ENCODE measurements at places on chromosomes 16 and 17.

- DNase-seq, result peak; percentile 48
Measured at GRCh38 chr17:1779571-1780131, 17.8 kb downstream of the SERPINF1 start.

GRCh38 chr16:88784856-88785105 lies 239 bp downstream of the PIEZO1 start:
- peak; percentile 52 for DNase-seq

- no peak for DNase-seq
Measured at GRCh38 chr16:27407133-27407532, 5.2 kb downstream of the IL21R start.

GRCh38 chr17:20916383-20916782 lies 126.4 kb downstream of the USP22 start:
- DNase-seq, result no peak

- DNase-seq, result no peak
Measured at GRCh38 chr16:57516176-57516725, 20.1 kb downstream of the CCDC102A start.

- no peak for DNase-seq
Measured at GRCh38 chr17:40014375-40014980, 762 bp upstream of the CSF3 start.

DNA sequence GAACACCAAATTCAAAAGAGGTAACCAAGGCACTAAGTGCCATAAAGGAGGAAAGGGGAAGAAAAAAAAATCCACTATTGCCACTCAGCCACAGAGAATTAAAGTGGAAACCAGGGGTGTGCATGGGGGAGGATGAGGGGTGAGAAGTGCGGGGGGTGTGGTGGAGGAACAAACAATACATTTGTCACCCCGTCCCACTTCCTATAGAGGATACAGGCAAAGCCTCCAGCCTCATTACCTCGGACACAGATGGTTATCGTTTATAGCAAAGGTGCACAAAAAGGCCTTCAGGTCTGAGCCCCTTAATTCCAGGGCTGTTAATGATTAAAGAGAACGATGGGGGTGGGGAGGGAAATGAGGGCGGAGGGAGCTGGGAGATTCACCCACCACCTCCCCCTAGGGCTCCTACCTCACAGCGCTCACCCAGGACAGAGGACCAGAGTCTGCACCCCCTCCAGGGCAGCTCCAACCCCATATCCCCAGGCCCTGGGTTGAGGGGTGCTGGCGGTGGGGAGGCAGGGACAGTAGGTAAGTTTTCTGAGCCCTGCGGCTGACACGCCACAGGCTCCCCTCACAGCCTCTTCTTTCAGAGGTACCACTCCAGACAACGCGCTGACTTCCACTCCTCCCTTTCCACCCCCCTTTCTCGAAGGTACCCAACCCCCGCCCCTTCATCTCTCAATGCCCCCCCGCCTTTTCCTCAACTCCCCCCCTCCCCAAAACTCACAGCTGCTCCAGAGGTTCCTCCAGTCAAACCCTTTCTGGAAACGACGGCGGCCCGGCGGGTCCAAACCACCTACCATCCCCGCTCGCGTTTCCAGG lies 470 bp downstream of the DCUN1D3 start:
- DNase-seq, result peak; percentile 48

DNA sequence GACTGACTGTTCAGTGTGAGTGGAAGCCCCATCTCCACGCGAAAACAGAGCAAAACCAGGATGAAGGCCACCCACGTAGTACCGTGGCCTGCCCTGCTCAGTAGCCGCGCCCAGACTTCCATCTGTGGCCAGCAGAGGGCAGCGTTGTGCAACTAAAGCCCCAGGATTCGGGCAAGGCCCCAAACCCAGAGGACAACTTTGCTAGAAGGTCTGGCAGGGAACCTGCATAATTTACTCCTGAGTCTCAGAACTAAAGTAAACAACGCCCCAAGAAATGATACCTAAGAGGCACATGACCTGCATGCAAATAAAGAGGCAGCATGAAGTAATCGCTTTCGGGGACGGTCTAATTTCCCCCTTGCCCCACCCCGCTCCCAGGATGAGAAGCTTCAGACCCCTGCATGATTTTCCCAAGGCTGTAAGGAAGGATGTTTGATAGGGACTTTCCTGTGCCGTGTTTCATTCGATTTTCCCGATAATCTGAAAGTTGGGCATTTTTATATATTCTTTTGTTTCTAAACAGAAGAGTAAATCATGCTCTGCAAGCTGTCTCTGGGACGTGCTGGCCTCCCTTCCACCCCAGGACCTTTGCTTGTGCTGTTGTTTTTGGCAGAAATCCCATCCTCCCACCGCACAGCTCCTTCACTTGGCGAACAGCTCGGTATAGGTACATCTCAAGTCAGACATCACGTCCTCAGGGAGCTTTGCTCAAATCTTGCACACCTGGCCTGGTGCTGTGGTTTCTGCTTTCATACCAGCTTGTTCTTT lies 18.6 kb downstream of the HSBP1 start:
- DNase-seq, result peak; percentile 65

GRCh38 chr16:69131839-69132423 lies 457 bp downstream of the CHTF8 start:
- DNase-seq, result peak; percentile 71

GRCh38 chr17:30000755-30001257 lies 59.4 kb downstream of the EFCAB5 start:
- DNase-seq, result no peak

- no peak for DNase-seq
Measured at GRCh38 chr16:13478991-13479390, 441.0 kb upstream of the ERCC4 start.

DNA sequence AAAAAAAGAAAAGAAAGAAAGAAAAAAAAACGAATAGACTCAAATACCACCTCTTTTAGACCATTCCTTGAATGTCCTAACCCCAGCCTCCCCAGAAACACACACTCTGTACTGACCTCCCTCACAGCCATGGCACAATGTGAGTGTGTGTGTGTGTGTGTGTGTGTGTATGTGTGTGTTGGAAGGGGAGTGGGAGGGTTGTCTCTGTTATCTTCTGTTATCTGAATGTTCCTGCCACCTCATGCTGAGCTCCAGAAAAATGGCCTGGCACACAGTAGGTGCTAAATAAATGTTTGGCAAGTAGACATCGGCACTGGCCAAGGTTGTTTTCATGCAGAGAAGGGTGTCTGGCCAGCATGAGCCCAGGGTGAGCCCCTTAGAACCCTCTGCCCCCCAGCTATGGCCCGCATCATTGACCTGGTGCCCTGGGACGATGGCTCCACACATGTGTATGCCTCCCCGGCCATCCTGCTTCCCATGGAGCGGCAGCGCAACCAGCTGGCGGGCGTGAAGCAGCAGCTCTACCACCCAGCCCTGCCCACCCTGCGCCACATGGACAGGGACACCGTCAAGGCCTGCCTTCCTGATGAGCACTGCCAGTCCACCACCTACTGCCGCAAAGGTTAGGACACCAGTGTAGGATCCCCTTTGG lies 6.6 kb upstream of the CNGB1 start:
- DNase-seq, result no peak

DNA sequence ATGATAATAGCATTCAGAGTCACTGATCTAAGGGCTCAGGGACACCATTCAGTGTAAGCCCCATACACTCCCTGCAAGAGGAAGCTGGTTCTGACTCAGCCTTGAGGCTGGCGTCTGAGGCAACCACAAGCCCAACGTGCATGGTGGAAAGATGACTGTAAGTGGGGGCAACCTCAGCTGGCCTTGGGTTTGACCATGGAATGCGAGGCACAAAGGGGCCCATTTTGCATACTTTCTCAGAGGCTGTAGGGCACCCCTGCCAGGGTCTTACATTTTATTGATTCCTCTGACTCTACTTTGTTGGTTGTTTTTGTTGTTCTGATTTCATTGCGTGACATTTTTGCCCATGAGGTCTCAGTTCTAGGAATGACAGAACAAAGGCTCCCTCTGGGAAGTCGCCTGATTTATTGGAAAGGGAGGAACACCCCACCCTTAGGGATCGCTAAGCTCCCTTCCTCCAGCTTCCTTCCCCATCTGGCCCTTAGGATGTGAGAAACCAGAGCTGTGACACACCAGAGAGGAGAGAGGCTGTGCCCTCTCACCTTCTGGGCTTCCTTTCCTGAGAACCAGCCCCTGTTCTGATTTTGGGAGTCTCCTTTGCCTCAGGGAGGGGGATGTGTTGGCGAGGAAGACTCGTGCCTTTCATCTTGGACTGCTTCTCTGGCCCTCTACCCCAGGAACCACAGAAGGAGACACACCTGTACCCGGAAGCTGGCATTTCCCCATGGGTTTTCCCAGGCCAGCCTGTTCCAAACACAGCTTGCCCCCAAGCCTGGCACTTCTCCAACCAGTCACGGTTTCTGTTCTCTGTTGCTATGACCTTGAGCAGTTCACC lies 5.6 kb upstream of the CIITA start:
- DNase-seq, result no peak

DNA sequence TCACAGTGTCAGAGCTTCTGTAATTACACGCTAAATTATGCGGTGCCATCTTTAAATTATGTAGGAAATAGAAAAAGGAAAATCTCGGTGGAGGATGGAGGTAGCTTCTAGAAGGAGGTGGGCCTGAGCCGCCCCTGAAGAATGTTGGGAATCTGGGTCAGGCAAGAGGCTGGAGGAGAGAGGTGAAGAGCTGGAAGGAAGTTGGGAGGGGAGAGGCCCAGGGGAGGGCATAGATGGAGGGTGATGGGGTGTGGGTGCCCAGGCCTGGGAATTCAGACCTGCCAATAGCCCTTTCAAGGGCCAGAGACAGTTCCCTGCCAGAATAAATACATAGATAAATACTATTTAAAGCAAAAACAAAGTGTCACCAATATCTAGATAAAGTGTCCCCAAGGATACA lies 415.0 kb upstream of the HSBP1 start:
- no peak for DNase-seq

- no peak for DNase-seq
Measured at GRCh38 chr16:48133455-48134211, 22.2 kb downstream of the ABCC12 start.

DNA sequence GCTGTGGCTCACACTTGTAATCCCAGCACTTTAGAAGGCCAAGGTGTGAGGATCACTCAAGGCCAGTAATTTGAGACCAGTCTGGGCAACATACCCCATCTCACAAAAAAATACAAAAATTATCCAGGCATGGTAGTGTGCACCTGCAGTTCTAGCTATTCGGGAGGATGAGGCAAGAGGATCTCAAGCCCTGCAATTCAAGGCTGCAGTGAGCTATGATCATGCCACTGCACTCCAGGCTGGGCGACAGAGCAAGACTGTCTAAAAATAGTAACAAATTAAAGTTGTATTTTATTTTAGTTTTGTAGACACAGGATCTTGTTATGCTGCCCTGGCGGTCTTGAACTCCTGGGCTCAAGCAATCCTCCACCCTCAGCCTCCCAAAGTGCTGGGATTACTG lies 18.2 kb downstream of the USP31 start:
- no peak for DNase-seq

- no peak for DNase-seq
Measured at GRCh38 chr17:4950746-4951204, at the start of gene ENO3. Gene ENO3, plus strand, starts transcription at chr17:4951119. Its CDS starts 711 bp downstream, at chr17:4951830.

DNA sequence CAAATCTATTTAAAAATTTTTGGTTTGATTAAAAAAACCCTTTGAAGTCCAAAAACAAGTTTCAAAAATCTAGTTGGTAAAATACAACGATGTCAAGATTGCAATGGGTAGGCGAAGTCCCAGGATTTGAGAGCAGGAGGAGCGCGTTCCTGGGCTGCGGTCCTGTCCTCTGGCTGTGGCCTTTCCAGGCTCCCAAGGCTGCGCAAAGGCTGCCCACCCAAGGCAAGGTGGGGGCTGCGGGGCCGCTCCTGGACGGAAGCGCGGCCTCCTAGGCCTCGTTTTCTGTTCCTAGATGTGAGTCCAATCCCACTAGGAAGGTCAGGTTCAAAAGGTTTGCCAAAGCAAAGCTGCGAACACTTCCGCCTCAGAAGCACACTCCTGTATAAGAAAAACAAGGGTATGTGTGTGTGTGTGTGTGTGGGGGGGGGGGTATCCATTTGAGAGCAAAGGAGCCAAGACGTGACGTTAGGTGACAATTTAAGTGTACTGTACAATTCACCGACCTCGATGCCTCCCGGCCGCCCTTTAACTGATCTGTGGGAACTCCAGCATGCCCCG lies 9.2 kb downstream of the AHSP start:
- DNase-seq, result no peak

GRCh38 chr17:45225051-45225700 lies 3.5 kb downstream of the FMNL1 start:
- DNase-seq, result no peak

DNA sequence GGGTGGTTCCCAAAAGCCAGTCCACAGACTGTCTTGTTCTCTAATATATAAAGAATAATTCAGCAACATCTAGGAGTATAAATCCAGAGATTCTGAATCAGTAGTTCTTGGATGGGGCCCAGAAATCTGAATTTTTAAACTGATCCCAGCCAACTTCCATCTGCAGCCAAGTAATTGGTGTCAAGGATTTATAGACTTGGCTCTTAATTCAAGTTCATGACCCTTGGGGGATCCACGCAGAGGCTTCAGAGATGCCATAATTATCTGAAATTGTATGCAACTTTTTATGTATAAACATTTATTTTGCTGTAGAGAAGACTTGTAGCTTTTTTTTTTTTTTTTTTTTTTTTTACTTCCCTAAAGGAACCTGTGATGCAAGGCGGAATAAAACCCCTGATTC lies 60.6 kb downstream of the HLF start:
- DNase-seq, result no peak

DNA sequence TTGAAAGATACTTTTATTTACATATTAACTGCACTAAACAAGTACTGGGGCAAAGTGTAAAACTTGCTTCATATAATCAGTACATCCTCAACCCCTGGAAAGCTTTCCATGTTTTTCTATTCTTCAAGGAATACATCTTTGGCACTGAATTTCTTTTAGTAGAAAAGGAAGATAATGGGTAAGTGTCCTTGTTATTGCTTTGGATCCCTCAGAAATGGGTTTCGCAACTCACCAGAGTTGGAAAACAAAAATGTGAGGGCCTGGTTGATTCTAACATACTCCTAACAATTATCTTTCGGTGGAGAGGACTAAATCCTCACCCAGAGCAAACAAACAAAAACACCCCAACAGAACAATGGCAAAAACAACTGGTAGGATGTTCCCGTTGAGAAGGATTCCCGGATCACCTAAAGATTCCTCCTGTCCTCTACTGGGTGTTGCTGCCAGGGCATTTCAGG lies 120.4 kb downstream of the PARN start:
- no peak for DNase-seq

DNA sequence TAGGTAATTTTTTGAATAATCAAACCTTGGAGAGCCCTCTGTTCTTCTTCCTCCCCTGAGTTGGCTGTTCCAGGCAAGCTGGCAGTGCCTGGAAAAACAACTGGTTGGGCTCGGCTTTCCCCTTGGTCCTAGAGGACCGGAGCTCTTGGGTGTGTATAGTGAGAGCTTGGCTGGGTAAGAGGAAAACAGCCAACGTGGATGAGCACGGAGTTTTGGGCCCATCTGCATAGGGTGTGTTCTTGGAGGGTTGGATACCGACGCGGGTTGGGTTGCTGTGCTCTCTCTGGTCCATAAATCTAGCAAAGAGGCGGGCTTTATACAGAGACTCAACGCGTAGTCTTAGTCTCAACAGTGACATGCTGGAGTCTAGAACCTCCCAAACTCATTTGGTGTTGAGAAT lies 23.2 kb downstream of the ITGB3 start:
- DNase-seq, result no peak

GRCh38 chr16:80971819-80972218 lies 34.9 kb downstream of the CMC2 start:
- DNase-seq, result no peak

- DNase-seq, result peak; percentile 67
Measured at GRCh38 chr17:20935740-20936139, 107.1 kb downstream of the USP22 start.
